ENCODE measurements at places on chromosomes 1 and 21.

- no peak for DNase-seq
Measured at GRCh38 chr1:176517484-176517883, 54.5 kb downstream of the PAPPA2 start.

- no peak for DNase-seq
Measured at GRCh38 chr21:20997636-20998455, at the start of gene NCAM2. Gene NCAM2 (plus strand): TSS chr21:20998409.

DNA sequence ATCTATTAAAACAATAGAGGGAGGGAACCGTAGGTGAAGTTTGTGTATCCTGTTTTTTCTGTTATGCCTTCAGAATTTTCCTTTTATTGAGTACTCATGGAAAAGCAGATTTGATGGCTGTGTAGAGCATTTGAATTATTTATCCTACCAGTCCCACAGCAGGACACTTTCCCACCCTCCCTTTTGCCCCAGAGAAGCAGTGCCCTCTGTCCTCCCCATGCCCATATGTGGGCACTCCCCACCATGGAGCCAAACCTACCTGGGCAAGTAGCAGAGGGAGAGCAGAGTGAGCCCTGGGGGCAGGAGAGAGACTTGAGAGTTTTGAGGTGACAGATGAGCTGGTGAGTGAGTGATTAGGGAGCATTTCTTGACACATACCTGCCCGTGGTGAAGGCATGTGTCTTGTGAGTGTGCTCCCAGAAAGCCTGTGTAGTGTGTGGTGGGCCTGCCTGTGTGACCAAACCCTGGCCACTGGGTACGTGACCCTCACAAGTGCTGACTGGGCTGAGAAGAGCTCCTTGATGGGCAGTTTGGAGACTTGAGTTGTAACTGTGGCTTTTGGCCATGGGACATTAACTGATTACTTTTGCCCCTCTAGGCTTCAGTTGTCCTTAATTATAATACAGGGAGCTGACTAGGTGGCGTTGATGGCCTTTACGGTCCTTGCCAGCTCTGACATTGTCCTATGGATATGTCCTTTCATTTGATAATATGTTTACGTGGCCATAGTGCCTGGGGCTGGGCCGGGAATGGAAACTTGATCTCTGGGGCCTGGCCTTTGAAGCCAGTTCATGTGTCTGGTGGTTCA is 3.6 kb downstream of the PSEN2 start:
- DNase-seq = no peak

DNA sequence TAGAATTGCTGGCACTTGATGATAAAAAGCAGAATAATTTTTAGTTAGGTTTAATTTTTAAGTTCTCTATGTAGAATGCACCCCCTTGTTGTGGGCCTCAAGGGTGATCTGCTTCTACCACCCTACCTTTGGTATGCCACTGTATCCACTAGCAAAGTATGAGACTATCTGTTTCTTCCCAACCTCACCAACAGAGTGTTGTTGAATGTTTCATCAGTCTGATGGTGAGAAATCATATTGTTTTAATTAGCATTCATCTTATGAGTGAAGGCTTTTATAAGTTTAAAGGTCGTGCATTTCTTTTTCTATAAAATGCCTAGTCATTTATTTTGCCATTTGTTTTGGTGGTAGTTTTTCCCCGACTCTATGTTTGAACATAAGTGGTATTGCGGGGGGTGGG is 141.0 kb downstream of the MAGI3 start:
- DNase-seq = no peak

DNA sequence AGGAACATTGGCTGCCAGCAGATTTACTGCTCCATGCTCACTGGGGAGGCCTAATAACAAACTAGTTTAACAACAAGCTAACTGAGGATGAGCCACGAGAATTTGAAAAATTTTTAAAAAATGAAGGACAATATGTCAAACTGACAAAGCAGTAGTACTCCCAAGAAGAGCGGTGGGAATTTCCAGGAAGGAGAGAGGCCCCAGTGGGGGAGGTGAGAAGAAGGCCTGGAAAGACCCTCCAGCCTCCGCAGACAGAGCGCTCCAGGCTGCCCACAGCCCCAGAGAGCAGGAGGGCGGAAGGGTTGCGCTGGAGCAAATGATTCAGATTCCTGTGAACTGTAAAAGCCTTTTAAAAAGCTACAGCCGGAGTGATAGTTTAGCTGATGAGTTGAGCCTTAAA is 78.5 kb downstream of the SIPA1L2 start:
- DNase-seq = no peak

GRCh38 chr1:154466206-154466605 is 35.8 kb upstream of the TDRD10 start:
- no peak for DNase-seq

- DNase-seq = no peak
Measured at GRCh38 chr1:23123528-23123927, 45.1 kb downstream of the LUZP1 start.
